HuH-7.5 (cell line): ENCODE measurements at places on chromosomes 7 and 10.

- DNase-seq, result no peak
These were observed 36.1 kb downstream of the ADGRA1 start for GRCh38 chr10:133123746-133124356.

DNA sequence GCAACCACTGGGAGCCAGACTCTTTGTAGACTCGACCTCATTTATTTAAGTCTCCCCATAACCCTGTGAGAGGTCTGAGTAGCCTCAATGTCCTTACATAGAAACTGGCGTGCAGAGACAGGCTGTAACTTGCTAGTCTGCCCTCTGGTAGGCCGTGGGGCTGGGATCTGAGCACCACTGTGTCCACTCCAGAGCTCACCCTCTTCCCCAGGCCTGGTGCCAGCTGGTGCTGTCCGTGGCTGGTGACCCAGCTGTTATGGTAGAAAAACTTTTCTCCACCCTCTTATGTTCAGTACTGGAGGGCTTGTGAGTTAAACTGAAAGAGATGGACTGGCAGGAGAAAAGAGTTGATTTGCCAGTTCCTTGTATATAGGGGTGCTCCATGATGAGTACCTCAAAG is 41.9 kb downstream of the ADAMTS14 start:
- DNase-seq, result no peak

DNA sequence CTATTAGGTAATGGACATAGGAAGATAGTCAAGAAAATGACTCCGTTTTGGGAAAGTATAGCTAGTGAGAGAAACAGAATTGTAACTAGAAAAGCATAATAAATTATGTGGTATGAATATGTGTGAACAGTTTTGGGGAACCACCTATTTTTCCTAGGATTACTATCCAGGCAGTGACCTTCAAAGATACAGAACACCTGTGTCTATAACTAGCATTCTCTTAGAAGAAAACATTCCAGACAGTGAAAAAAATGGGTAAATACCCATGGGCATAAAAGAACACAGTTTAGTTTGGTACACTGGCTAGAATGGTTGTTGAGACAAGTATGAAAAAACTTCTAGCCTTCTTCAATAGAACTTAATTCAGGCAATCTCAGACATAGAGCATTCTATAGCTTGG is 690.8 kb downstream of the MAGI2 start:
- DNase-seq, result no peak

- DNase-seq, result no peak
These were observed 90.7 kb downstream of the LRRC4 start for GRCh38 chr7:127940381-127941160.

DNA sequence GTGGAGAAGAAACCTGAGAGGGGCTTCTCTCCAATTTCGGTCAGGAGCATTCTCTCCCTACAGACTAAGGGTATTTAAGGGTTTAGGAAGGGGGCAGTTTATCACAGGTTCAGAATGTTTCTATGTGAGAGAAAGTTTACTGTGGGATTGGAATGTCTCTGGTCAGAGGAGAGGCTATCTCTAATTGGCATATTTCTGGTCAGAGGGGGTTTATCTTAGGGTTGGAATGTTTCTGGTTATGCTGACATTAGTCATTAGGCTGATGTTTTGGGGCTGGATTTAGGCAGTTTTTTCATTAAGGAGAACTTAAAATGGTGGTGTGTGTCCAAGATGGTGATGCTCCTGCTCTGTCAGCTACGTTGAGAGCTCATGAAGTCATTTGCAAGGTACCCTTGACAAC is 758.0 kb downstream of the TYW1 start:
- no peak for DNase-seq

- no peak for DNase-seq
These were observed 7.6 kb upstream of the ASCC1 start for GRCh38 chr10:72223743-72224101.

- no peak for DNase-seq
These were observed 79.5 kb upstream of the SVIL start for GRCh38 chr10:29714096-29714874.

DNA sequence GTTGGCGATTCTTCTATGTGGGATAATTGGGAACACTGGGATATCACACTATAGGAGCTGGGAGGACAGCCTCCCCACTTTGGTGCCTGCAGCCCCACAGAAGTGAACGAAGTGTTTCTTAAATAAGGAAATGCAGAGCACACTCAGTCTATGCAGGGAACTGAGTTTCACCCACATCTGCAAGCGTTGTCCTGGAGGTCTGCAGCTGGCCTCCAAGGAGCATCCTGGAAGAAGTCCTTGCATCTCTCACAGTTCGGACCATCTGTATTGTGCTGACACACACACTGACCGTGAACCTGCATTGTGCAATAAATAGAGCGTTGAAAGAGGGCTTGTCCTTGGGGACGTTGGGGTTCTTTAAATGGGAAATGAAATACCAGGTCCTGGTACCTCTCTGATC is 25.8 kb downstream of the LAMB4 start:
- DNase-seq, result no peak

DNA sequence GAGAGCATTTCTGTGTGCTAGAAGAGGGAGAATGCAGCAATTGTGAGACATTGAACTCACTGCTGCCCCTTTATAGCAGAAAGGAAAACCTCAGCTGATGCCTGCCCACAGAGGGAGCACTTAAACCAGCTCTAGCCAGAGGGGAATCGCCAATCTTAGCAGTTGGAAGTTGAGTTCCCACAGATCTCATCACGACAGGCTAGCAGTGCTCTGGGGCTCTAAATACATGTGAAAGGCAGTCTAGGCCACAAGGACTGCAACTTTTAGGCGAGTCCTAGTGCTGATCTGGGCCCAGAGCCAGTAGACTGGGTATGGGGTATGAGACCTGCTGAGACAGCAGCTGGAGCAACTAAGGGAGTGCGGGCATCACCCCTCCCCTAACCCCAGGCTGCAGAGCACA is 25.2 kb upstream of the PRR15 start:
- DNase-seq, result no peak

GRCh38 chr10:29257106-29257783 is 31.6 kb upstream of the LYZL1 start:
- DNase-seq, result no peak

GRCh38 chr7:95454438-95455045 is 19.7 kb upstream of the PON2 start:
- no peak for DNase-seq

GRCh38 chr10:126585249-126586017 is 85.1 kb downstream of the C10orf90 start:
- no peak for DNase-seq

DNA sequence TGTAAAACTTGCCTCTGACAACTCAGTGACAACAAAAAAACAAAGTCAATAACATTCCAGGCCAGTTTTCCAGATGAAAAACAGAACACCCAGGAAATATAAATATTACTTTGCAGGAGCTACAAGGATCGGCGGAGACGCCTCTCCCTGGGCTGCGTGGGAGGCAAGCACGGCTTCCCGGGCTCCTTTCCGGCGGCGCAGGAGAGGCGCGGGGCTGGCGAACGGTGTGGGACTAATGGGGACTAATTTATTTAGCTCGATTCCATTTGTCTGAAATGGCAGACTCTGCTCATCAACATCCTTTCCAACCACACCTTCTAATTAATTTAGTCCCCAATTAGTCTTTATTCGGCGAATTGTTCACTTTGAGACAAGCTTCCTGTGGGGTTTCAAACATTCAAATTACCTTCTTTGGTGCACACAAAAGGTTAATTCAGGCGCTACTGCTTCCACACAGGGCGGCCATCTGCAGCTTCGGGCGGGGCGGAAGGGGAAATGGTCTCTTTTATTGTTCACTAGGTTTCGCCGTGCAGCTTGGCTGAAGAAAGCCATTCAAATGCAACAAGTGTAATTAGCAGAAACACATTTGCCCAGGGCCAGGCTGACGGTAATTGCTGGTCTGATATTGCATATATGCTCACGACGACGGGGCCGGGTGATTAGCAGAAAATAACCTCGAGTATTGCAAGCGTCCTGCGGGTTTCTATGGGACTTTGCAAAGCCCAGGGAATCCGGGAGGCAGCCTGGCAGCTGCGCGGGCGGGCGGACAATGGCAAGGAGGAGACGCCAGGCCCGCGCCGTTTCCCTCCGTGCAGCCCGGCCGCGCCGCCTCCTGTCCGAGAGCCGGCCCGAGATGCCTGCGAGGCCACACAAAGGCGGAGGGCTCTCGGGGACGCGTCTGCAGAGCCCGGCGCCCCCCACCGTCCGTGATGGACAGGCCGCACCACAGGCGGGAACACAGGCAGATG is 270.1 kb downstream of the PTPRN2 start:
- DNase-seq, result no peak

GRCh38 chr10:95818668-95819067 is 62.7 kb downstream of the ENTPD1 start:
- peak; percentile 27 for DNase-seq

- DNase-seq, result no peak
These were observed 24.6 kb upstream of the FAM170B start for GRCh38 chr10:49158404-49158803.

DNA sequence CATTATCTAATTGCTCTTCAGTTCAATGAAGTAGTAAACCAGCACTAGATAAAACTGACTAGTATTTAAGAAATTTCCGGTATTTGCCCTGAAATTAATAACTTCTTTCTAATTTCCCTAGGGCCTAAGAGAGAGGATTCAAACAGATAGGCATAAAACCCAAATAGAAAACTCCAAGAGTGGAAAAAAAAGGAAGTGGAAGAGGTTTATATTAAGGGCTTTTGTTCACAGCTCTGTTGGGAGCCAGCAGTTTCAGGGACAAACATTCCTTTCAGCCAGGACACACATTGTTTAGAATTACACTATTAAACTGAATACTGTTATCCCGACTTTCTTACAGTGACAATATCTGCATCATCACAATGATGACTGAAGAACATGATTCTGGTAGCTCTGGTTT is 3.6 kb downstream of the ODAD2 start:
- DNase-seq, result no peak
